ENCODE measurements at places on chromosomes 6 and 20.

- DNase-seq: no peak
Observed at GRCh38 chr20:43571310-43571709, 12.5 kb downstream of the SGK2 start.

DNA sequence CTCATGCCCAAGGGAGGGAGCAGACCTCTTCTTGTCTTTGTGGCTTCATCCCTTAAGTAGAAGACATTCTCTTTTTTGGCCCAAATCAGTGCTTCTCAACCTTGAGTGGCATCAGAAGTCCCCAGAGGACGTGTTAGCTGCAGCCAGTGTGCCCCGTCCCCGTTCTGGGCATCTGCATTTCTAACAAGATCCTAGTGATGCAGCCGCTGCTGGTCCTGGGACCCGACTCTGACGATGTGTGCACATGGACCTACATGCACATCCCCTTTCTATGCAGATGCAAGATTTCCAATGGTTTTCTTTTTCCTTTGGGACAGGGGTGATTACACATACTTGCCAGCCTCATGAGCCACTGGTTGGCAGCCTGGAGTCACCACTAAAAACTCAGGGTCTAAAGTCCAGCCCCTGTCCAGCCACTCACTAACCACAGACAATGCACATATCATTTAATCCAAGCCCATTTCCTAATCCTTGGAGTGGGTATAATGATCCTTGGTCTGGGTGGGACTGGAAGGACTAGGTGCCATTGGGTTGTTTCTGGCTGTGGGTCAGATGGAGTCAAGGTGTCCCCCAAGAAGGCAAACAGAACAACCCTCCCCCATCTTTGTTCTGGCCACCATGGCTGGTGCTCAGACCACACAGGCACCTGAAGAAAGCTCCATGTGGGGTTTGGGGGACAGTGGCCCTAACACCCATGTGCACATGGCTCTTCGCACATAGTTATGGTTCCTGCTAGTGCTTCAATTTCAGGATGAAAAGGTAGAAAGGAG is 6.4 kb downstream of the ACSS1 start:
- DNase-seq: no peak

GRCh38 chr20:956330-956951 is 40.3 kb upstream of the ANGPT4 start:
- DNase-seq: peak; percentile 60

- no peak for DNase-seq
Observed at GRCh38 chr20:25408890-25409289, 1.4 kb downstream of the GINS1 start.

DNA sequence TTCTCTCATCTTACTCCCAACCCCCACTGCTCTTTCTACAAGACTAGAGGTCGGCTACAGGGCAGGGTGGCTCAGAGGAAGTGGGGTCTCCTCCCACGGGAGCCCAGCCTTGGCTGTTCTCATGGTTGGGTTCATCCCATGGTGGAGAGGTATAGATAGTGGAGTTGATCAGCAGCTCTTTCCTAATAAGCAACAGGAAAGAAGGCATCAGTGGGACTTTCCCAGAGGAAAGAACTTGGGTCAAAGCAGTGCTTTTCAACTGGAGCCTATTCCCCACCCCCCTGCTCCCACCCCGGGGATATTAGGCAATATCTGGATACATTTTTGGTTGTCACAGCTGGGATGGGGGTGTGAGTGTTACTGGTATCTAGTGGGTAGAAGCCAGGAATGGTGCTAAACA is 200.9 kb downstream of the NFATC2 start:
- DNase-seq: no peak

DNA sequence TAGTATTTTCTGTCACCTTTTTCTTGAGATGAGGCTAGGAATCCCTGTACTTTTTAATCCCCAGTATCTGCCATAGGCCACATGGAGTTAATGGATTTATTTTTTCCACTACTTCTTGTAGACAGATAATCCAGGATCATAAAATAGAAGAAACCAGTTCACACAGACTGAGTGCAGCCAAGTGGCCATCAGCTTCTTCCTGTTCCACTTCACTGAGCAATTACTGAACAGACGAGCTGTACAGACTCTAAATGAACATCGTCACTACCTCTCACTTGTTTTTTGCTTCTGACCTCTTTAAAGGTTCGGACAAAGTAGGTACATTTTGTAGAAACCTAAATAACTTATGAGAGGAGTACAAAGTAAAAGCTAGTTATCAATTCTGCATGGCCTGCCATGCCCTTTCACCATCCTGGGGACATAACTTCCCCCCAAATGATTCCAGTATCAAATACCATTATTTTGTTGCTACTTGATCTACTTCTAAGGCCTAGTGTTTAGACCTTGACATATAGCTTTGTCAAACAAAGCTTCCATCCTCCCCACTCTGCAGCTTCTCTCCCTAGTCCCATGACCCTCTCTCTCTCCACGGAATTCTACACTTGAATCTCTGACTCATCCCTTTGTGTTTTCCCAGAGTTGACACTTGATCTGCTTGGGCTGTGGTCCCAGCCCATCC is 34.4 kb upstream of the ARHGAP18 start:
- peak; percentile 92 for DNase-seq

DNA sequence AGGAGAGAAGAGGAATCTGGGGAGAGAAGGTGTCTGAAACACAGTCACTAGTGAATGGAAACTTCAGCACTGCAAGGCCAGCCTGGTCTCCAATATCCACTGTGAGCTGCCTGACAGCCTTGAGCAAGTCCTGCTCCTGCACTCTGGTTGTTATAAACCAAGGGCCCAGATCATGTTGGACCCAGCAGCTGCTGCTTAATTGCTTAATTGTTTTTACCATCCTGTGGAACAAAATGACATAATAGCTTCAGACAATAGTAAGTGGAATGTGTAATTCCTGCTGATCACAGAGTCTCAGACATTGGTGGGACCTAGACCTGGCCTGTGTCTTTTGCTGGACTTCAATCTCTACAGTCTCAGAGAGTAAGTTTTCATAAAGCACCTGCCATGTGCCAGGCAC is 833.7 kb downstream of the TFAP2A start:
- no peak for DNase-seq

- no peak for DNase-seq
Observed at GRCh38 chr20:52160621-52161204, 30.9 kb downstream of the ZFP64 start.

DNA sequence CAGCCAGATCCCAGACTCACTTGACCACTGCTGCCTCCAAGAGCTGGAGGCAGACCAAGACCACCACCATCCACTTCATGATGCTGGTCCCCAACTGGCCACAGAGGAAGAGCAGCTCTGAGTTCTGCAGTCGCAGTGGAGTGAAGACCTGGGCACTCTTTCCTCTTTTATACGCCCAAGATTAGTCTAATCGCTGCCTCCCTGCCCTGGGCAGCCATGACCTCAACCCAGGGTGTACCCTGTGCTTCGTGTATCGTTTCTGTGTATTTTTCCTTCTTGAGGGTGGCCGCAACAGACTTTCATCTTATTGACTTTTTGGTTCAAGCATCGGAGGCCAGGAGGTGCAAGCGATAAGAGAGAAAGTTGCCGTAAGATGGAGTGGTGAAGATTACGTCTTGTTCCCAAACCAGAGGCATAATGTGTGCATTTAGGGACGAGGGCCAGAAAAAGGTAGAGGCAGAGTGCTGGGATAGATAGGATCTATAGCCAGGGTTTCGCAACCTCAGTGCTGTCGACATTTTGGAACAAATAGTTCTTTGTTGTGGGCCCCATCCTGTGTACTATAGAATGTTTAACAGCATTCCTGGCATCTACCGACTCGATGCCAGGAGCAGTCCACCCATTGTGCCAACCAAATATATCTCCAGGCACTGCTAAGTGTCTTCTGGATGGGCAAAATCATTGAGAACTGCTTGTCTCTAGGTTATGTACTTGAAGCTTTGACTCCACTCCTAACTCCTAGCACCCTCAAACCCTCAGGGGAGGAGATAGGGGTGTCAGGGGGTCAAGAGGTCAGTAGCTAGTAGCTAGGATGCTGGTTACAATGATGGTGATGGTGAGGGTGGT is at the start of gene PGC:
TSS of gene PGC (minus strand) at position 142 of the 846 bp plus-strand sequence. CDS start at position 79, 63 bp downstream.
- no peak for DNase-seq

- peak; percentile 12 for DNase-seq
Observed at GRCh38 chr20:18904624-18905023, 91.0 kb downstream of the SCP2D1 start.

DNA sequence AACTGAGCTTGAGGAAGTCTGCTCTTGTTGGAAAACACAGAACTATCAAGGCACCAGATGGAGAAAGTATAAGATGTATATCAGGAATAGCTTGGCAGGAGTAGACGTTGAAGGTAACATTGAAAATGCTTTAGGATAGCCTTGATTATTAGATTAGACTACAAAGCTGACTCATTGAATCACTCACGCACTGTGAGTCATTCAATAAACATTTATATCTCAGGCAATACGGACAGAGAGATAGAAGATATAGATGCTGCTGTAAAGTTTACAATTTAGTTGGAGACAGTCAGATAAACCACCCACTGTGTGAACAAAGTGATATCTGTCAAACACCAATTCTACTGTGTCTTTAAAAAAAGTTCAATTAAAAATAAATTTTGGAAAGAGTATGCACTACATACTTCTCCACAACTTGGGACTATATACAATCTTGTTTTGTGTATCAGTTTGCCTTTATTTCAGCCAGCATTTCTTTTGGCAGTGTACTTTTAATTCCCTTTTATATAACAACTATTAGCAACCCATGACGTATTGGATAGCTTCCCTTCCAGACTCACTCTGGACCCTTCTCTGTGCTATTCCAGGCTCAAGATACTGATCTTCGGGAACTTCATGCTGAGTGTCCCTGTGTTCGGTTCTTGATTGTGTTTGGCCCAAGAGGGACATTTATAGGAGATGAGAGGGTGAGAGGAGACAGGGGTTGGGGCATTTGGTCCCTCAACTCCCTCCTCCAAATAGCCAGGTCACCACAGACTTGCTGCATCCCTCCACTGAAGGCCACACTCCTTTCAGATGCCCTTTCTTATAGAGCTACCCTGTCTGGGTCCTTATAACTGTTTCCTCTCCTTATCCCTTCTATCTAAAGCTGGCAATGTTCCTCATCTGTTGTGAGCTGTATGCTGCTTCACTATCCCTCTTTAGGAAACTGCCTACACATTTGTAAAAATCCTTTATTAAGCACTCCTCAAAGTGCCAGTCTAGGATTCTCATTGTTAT is 176.6 kb upstream of the PTPRK start:
- DNase-seq: peak; percentile 88

GRCh38 chr20:32063695-32064094 is 11.7 kb downstream of the HCK start:
- no peak for DNase-seq

- DNase-seq: no peak
Observed at GRCh38 chr6:28264834-28265401, 2.0 kb upstream of the ZSCAN26 start.

DNA sequence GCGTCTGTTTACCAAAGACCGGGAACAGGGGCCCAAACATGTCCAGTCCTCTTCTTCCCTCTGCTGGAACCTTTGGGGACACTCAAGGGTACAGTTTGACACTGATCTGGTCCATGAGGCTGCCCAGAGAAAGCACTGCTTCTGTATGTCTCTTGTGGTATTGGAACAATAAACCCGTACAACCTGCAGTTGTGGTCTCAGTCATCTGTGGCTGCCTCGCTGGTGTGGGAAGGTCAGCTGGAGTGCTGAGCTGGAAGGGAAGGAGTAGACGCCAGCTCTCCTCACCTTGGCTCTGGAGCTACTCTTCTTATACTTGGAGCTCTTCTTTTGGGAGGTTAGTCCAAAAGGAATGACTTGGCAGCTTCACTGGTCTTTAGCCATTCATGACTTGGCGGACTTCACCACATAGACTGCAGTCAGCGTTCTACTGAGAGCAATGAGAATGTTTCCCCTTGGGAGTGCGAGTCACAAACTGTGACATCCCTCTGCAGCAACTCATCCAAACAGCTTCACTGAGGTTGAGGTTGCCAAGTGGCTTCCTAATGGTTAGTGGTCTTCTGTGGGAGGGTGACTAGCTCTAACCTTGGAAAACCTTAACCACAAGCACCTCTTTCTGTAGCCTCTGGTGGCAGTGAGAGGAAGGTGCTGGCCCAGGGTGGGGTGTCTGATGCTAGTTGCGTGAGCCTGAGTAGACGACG is 81.2 kb downstream of the ASXL1 start:
- peak; percentile 84 for DNase-seq

GRCh38 chr6:51820555-51820954 is 266.9 kb downstream of the PKHD1 start:
- DNase-seq: no peak

DNA sequence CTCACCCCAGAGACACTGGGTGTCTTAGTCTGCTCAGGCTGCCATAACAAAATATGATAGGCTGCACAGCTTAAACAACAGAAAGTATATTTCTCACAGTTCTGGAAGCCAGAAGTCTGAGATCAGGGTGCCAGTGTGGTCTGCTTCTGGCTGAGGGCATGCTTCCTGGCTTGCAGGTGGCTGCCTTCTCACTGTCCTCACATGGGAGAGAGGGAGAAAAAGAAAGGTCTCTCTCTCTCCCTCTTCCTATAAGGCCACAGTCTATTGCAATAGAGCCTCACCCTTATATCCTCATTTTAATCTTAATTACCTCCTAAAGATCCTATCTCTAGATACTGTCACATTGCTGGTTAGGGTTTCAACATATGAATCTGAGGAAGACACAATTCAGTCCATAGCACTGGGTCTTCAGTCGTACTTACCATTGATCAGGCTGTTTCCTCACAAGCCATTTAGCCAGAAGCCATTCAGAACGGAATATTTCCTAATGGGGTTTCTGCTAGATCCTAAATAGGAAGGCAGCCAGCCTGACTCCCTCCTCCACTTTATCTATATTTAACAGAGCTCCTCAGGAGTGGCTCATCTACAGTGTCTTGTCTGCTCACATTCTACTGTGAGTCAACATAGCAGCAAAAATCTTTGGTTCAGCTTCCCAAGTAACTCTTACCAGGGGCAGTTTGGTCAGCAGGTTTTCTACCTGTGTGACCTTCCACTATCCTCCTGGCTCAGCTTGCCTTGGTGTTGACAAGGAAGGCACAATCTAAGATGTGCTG is 42.2 kb downstream of the CD164 start:
- DNase-seq: no peak

DNA sequence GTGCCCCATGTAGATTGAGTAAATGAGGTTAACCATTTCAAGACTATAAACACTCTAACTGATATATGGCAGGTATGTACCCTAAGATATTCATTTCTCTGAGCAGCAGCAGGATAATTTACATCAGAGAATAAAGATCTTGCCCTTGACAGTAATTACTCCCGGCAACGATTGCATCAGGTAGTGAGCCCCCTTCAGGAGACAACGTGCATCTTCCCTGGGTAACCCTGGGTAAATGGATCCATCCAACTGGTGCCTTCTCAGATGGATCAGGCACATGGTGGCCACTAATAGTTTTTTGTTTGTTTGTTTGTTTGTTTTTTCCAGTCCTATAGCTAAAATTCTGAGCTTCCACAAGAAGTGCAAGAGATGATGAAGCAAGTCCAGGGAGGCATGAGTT is 469.4 kb upstream of the SLC35B3 start:
- DNase-seq: no peak

DNA sequence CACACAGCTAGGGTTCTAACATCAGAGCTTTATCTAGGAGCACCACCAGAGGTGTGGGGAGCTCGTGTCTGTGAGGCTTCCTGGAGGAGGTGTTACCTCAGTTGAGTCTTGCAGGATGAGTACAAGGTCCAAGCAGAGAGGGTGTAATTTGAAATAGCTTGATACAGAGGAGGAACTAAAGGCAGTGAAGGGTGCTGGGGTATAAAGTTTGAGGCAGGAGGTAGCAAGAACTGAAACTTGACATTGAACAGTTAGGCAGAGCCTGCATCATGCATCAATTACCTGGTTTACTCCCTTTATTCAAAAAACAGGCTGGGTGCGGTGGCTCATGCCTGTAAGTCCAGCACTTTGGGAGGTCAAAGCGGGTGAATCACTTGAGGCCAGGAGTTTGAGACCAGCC is 241.2 kb downstream of the UST start:
- DNase-seq: no peak

Data from M059J (cell line).